Fibroblast of villous mesenchyme (primary cell): ENCODE measurements at places on chromosomes 16 and 17.

GRCh38 chr16:49484936-49485335, 111.3 kb downstream of the C16orf78 start:
- no peak for DNase-seq

GRCh38 chr17:12588531-12588930, 77.2 kb upstream of the MYOCD start:
- no peak for DNase-seq

GRCh38 chr17:56313201-56313600, 159.9 kb downstream of the ANKFN1 start:
- no peak for DNase-seq

- peak; percentile 34 for DNase-seq
Measured at GRCh38 chr17:46935658-46936266, 12.8 kb downstream of the GOSR2 start.
